ENCODE measurements at places on chromosomes 5 and 9.

DNA sequence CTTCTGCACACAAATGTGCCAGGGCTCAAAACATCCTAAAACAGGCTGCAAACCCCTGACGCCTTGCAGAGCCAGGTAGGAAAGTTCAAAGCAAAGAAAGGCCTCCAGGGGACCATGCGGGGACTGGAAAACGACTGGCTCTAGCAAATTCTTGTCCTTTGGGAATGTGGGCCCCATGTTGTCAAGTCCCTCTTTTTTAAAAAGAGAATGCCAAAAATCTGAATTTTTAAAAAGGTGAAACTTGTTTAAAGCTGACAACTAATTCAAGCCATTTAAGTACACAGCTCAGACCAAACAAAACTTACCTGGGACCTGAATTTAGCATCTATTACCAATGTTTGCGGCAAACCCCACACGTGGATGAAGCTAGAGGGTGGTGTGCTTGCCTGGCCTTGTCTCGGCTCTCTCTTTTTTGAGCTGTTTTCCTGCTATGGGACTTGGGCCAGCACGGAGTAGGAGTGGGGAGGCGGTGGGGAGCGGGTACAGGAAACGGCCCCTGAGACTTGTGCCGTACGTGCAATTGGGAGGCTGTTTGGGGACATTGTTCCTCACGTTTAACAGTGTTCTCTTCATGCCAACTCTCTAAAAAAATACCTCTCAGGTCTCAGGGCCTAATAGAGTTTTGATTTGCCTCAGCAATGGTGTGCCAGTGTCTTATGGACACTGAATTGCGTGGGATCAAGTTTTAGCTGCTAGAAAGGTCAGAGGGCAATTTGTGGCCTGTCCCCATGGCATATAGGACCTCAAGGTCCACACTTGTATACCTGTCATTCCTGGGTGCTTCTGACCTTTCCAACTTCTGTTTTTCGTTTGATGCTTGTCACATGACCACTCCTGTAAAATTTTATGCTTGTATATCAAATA, 15.1 kb upstream of the PHF19 start:
- DNase-seq, result no peak

- no peak for DNase-seq
These were observed 59.9 kb downstream of the VAV2 start for GRCh38 chr9:133932181-133932580.

DNA sequence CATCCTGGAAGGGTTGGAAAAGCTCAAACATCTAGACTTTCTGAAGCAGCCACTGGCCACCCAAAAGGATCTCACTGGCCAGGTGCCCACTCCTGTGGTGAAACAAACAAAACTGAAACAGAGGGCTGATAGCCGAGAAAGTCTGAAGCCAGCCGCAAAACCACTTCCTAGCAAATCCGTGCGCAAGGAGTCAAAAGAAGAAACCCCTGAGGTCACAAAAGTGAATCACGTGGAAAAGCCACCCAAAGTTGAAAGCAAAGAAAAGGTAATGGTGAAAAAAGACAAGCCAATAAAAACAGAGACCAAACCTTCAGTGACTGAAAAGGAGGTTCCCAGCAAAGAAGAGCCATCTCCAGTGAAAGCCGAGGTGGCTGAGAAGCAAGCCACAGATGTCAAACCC, 87.6 kb downstream of the MAP1B start:
- no peak for DNase-seq

DNA sequence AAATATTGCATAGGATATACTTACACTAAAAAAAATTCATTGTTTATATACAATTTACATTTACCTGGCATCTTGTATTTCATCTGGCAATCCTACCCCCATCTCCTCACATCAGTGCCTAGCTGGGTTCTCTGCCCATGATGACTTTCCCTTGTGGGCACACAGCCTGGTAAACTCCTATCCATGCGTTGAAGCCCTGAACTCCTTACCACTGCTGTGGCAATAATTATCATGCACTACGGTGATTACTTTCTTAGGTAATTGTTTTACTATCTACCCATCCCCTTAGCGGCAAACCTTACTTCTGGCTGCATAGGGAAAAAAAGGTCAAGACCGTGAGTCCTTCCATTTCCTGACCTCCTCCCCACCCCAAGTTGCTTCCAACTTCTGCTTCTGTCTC, 63.6 kb upstream of the DAB2IP start:
- DNase-seq, result no peak
